Memory B cell (primary cell): ENCODE measurements at places on chromosomes 6 and 20.

DNA sequence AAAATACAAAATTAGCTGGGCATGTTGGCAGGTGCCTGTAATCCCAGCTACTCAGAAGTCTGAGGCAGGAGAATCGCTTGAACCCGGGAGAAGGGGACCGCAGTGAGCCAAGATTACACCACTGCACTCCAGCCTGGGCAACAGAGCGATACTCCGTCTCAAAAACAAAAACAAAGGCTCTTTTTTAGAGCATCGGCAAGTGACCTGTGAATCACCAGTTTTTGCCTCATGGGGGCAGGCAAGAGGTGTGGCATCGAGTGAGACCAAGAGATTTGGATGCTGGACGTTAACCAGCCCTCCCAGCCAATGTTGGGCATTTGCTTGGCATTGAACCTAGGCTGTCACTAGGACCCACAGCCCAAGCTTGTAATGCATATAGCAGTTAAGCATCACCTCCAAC lies 14.6 kb upstream of the CDK5RAP1 start:
- DNase-seq = no peak

GRCh38 chr6:63859528-63859927 lies 223.9 kb downstream of the PHF3 start:
- DNase-seq = no peak

- DNase-seq = peak; percentile 70
Measured at GRCh38 chr6:53244958-53245357, 96.3 kb upstream of the GCM1 start.

GRCh38 chr20:48957533-48957932 lies 36.0 kb downstream of the ARFGEF2 start:
- DNase-seq = no peak

DNA sequence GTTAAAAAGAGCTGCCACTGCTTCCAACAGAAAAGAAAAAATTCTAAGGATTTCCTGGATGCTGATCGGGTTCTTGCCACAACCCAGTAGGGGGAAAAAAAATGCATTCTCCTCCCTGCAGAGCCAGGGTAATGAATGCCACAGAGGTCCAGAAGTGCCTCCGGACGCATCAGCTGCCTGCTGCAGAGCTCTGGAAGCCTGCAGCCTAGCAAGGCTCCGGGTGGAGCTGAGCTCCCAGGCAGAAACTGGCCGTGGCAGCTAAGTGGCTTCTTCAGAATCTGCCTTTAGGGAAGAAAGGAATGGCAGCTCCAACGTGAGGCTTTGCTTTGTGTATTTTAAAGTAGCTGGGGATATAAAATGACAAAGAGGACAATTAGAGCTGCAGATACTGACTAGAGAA lies 155.0 kb downstream of the CFAP61 start:
- DNase-seq = no peak

- DNase-seq = no peak
Measured at GRCh38 chr20:22502731-22503191, 81.6 kb downstream of the FOXA2 start.

- DNase-seq = no peak
Measured at GRCh38 chr6:118163542-118163941, 256.5 kb downstream of the SLC35F1 start.

DNA sequence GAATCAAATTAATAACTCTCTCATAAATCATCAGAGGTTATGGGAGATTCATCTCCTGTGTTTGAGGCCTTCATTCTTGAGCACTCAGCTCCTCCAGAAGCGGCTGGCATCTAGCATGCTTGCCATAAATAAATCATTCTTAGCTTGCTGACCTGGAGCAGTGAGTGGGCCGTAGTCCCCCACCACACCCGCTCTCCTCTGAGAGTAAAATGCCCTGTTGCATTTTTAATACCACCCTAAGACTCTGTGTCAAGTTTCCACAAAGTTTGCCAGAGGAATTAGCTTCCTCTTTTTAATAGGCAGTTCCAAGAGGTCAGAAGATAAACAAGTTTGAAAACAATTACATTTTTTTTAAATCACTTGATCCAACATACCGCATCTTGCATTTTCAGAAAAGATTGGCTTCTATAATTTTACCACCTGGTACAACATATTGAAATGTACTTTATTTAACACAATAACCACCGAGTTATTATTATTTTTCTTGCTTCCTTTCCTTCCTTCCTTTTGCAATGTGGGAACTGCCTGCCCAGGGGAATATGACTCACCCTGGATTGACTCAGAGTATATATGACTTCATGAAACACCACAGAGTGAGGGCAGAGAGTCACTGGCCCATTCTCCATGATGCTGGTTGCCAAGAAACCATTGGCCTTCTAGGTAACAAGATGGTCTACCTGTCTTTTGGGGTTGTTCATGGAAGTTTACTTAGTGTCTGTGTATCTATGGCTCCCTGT lies 29.4 kb upstream of the CLIC5 start:
- no peak for DNase-seq

- no peak for DNase-seq
Measured at GRCh38 chr20:57904314-57905105, 194.7 kb upstream of the PMEPA1 start.

DNA sequence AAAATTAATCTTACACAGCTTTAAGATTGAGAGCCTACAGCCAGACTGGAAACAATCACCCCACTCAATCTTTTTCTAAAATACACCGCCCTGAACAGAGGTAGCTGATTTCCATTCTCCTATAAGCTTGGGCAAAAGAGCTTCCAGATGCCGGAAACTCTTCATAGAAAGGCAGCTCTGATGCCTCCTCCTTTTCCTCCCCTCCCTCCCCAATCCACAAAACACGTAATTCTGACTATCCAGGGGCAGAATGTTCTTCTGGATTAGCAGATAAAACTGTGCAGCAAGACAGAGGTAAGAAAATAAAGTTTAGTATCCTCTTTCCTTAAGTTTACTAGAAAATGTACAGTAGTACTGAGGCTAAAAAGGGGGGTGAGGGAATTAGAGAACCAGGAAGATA lies 15.8 kb downstream of the ADNP start:
- no peak for DNase-seq

GRCh38 chr6:89145091-89145955 lies 532 bp upstream of the PM20D2 start:
- peak; percentile 42 for DNase-seq

GRCh38 chr20:6993011-6993410 lies 225.5 kb downstream of the BMP2 start:
- no peak for DNase-seq

GRCh38 chr20:433300-433975 lies 25.3 kb downstream of the RBCK1 start:
- DNase-seq = no peak

- DNase-seq = no peak
Measured at GRCh38 chr20:13397300-13397724, 176.2 kb downstream of the ISM1 start.

- no peak for DNase-seq
Measured at GRCh38 chr6:161434921-161435747, 161.3 kb upstream of the AGPAT4 start.

- no peak for DNase-seq
Measured at GRCh38 chr20:53034899-53035298, 62.7 kb downstream of the TSHZ2 start.

DNA sequence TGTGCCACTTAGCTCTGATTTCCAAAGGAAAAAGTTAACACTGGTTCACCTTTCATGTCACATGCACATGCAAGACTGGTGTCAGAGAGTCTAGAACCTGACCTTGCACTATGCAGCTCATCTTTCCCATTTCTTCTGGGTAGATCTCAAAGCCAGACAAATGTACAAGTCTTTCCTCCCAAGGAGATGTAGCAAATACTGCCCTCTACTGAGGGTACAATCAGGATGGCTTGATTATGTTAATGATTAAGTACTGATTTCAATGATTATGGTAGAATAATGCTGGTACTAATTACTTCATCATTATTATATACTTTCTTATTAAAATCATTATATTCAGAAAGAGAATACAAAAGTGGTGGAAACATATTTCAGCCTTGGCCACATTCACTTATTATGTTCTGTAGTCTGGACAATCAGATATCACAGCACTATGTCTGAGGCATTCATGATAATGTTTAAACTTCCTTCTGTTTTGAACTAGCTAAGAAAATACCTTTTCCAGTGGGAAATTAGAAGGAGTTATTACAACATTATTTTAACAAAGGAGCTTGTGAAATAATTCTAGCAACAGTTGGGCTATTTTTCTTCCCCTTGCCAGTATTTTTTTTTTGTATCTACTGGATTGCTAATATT lies 68.5 kb upstream of the FOXO3 start:
- peak; percentile 42 for DNase-seq

- peak; percentile 35 for DNase-seq
Measured at GRCh38 chr6:166106076-166106686, 61.5 kb downstream of the TBXT start.

GRCh38 chr6:84282550-84282949 lies 55.1 kb upstream of the CEP162 start:
- DNase-seq = no peak

DNA sequence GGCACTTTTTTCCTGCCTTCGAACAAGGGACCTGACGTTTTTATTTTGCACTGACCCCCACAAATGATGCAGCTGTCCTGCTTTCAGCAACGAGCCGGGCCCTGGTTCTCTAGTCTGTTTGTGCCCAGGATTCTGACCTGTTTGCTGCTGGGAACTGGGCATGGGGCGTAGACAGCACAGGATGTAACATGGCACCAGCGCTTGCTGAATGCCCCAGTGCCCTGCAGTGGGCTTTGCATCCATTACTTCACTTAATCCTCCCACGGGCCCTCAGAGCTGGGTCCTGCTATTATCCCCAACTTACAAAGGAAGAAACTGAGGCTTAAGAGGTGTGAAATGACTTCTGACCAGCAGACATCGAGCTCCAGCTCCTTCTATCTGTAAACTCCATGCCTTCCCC lies 80.4 kb upstream of the PMEPA1 start:
- DNase-seq = no peak

- DNase-seq = peak; percentile 79
Measured at GRCh38 chr6:26312501-26313397, 52.2 kb upstream of the BTN3A2 start.

DNA sequence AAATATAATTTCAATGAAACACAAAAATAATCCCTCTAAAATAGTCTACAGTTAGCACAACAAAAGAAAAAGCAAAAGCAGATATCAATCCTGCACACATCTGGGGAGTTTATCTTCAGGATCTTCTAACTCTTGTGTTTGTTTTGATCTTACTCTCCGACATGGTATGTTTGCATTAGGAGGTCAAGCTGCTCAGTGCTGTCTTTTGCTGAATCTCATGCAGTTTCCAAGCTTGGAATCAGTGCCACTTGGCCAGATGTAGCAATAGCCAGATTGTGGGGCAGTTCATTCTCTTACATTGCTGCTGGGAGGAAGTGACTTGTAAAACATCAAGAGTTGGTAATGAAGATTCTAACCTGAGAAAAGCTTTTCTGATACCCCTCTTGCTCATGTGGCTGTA lies 29.5 kb downstream of the RIOK1 start:
- no peak for DNase-seq

DNA sequence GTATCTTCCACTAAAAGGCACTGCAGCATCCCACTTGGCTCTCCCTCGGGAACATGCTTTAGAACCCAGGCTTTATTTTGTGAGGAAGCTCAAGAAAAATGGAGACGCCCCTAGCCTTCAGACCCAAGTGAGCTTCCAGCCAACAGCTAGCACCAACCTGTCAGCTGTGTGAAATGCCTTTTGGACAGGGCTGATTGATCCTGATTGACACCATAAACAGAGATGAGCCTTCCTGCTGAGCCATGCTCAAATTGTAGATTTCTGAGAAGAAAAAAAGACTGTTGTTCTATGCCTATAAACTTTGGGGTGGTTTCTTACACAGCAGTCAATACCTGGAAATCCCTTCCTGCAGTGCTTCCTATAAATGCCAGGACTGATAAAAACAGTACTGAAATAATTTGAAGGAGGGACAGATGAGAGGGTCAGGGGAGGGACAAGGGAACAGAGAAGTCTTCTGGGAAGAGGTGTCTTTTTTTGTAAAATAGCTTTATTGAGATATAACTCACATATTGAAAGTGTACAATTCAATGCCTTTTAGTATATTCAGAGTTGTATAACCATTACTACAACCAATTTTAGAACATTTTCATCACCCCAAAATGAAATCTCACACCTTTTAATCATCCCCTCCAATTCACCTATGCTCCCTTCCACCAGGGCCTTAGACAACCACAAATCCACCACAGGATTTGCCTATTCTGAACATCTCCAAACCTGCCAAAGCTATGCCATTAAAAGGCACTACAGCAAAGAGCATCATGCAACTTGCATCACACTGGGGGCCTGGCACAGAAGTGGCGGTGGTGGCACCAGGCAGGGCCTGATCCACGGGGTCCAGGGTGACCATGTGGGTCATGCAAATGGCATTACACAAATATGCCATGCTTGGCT lies 2.7 kb upstream of the STK4 start:
- no peak for DNase-seq

- no peak for DNase-seq
Measured at GRCh38 chr6:55131616-55132015, 42.7 kb upstream of the HCRTR2 start.

GRCh38 chr6:112036088-112036637 lies 17.7 kb upstream of the CCN6 start:
- no peak for DNase-seq

- DNase-seq = no peak
Measured at GRCh38 chr6:161407581-161407980, 133.7 kb upstream of the AGPAT4 start.

DNA sequence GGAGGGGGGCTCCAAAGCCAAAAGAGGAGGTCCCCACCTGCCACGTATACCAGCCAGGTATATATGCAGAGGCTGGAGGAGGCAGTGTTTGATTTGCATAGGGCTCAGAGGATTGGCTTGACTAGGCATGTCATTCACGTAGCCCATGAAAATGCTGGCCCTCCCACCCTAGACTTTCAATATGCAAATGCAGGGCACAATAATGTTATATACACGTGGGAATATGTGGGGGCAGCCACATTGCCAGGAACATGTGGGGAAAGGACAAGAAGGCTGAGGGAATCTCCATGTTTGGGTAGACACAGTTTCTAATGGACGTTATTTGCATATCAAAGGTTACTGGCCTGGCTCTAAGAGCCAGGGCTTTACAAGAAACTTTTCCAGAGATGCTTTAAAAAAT lies 301.8 kb downstream of the FARS2 start:
- no peak for DNase-seq

DNA sequence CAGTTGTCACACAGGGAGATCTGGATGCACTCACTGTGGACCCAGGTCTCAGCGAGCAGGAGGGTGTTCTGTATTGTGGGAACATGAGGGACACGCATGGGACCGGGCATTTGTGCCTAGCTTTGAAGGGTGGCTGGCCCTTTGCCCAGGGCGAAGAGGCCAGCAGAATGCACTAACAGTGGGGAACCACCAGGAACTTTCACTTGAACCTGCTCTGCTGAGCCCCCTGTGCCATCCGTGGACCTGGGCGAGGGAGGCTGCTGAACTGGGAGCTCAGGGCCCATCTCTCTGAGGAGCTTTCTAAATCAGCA lies 1.2 kb upstream of the ULBP2 start:
- DNase-seq = no peak
